EL (cell line): ENCODE measurements at places on chromosomes 2 and 18.

DNA sequence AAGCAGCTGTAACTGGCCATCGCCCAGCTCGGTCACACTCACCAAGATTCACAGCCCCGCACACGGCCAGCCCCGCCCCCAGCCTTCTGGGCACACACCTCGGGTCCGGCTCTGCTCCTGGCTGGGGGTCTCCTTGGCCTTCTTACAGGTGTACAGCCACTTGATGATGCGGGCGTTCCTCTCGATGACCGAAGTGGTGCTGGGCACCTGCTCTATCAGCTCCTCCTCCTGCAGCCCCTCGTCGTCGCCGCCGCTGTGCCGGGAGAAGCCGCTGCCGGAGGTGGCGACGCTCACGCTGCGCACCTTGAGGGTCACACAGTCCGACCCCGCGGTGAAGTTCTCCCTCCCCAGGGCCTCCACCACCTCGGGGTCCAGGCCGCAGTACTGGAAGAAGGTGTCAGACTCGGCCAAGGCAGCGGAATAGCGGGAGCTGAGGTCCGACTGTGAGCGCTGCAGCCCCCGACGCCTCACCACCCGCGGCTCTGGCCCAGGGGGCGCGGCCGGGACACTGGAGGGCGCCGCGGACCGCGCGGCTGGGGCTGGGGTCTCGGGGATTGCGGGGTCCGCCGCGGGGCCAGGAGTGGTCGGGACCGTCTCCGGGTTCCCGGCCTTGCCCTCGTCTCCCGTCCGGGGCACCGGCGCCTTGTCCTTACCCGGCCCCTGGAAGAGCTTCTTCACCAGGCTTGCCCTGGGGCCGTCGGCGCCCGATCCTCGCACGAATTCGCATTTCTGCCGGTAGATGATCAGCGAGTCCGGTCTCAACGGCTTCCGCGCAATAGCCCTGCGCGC, 769 bp downstream of the FAM110C start:
- no peak for DNase-seq

- DNase-seq, result no peak
These were observed 8.2 kb upstream of the PGAP1 start for GRCh38 chr2:196934672-196935071.

- DNase-seq, result no peak
These were observed 235.7 kb downstream of the AGAP1 start for GRCh38 chr2:235729557-235729947.

DNA sequence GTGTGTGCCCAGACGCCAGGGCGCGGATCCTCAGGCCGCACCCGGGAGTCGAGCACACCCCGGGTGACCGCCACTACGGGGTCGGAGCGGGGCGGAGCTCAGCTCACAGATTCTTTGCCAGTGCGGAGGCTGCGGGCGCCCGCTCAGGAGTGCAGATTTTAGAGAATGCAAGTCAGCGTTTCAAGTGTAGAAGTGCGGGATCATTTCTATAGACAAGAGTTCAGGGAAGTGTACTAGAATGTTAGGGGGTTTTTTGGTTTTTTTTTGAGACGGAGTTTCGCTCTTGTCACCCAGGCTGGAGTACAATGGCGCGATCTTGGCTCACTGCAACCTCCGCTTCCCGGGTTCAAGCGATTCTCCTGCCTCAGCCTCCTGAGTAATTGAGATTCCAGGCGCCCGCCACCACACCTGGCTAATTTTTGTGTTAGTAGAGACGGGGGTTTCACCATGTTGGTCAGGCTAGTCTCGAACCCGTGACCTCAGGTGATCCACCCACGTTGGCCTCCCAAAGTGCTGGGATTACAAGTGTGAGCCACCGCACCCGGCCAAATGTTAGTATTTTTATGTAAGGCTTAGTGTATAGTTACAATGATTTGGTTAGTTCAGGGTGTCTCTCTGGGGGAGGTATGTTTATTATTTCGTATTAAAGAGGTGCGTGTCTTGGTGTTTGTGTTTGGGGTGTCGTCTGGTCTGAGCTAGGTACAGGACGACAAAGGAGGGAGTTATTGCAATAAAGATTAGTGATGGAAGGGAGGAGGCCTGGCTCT, 619 bp upstream of the FAM168B start:
- DNase-seq, result no peak

- no peak for DNase-seq
These were observed 10.0 kb upstream of the THADA start for GRCh38 chr2:43605851-43606250.

- DNase-seq, result no peak
These were observed 230.9 kb downstream of the RBM43 start for GRCh38 chr2:151030663-151031230.

DNA sequence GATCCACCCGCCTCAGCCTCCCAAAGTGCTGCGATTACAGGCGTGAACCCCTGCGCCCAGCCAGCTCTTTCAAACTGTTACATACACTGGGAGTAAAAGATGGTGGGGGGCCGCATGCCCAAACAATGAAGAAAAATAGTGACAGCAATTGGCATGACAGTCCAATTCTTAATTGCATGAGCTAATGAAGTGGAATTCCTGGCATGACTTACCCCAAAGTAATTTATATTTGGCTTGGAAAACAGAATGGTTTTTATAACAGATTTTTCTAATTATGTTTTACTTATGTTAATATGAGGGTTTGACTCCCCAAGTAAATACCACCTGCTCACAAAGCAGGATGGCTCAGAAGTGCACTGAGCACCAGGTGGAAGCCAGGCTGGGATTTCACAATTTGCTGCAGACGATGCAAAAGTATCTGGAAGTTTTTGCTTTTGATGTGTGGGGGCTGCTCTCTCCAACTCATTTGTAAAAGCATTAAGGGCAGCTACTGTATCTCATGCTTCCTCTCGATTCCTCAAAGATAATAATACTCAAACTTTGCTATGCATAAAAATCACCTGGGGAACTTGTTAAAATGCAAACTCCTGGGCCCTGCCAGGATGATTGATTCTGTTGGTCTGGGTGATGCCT, 24.0 kb upstream of the ATG16L1 start:
- no peak for DNase-seq

- no peak for DNase-seq
These were observed 56.4 kb downstream of the RTP5 start for GRCh38 chr2:241925821-241926441.
